ENCODE measurements at places on chromosomes 11 and 22.

DNA sequence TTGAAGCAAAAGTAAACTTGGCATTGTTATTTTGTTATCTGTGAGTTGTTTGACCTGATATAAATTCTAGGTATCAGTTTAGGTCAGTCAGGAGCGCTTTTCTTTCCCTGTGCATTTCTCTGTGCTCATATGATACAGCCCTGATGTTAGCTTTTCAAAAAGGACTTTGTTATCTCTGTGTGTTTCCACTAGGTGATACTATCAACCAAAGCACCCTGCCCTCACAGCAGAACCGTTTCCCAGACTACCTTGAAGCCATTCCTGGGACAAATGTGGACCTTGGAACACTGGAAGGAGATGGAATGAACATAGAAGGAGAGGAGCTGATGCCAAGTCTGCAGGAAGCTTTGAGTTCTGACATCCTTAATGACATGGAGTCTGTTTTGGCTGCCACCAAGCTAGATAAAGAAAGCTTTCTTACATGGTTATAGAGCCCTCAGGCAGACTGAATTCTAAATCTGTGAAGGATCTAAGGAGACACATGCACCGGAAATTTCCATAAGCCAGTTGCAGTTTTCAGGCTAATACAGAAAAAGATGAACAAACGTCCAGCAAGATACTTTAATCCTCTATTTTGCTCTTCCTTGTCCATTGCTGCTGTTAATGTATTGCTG lies 87.7 kb upstream of the BIRC3 start:
- H3K4me1 ChIP-seq: no peaks in the 10 kb centered on the region
- no peak overlapping the region for H3K4me3 ChIP-seq
- H3K27me3 ChIP-seq: peaks cover 32% of the 10 kb centered on the region
- H3K27ac ChIP-seq: no peak overlapping the region

DNA sequence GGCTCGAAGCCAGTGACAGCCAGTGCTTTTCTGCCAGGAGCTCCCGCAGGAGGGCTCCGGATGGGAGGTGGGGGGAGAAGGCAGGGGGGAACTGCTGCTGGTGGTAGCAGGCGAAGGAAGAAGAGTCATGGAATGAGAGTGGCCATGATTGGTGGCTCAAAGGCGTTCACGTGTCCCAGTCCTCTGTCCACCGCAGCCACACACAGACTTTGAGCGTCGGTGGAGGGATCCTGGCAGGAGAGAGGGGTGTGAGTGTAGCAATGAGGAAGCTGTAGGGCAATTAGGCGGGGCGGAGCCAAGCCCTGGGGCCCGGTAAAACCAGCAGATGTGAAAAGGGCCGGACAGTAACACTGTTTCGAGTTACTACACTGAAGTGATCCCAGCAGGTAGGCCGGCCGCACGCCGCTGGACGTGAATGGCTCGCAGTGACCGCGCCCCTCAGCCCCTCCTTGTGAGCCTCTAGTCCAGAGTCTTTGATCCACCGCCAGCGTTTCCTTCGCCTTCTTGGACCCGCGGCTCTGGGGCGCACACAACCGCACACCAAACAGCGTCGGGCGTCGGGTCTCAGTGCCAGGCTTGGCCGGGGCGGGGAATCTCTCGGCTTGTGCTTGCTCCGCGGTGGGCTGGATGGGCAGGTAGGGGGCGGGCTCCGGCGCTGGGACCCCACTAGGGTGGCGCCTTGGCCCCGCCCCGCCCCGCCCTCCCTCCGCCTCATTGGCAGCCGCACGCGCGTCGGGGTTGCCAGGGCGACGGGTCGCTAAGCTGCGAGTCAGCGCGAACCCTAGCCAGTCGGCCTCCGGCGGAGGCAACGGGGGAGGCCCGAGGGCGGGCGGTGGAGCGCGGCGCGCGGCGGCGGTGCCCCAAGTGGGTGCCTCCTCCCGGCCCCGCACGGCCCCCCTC lies at the start of gene LRRC10B:
Gene LRRC10B, plus strand, starts transcription at position 788 of the 900 bp plus-strand sequence. CDS start 250 bp downstream, outside the sequence.
- H3K27ac ChIP-seq: no peak within 1 kb of the TSS

DNA sequence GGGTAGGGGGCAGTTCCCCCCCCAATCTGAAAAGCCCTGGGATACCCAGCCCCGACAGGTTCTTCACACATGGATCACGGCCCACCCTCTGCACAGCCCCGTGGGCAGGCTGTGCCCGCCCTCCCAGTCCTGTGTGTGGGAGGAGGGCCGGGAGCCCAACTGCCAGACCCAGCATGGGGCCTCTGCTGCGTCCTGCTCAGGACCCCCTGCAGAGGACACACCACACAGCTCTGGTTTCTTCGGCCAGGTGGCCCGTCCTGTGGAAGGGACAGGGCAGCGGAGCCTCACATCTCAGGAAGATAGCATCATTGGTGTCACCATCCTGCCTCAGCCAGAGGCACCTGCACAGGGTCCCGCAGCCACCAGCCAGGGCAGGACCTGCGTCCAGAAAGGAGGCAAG lies 396.0 kb downstream of the TBC1D22A start:
- DNase-seq: no peak
- H3K36me3 ChIP-seq: peaks cover 6% of the 10 kb centered on the region
- H3K27ac ChIP-seq: no peak overlapping the region
- no peaks in the 10 kb centered on the region for H3K27me3 ChIP-seq
- no peak overlapping the region for H3K4me3 ChIP-seq

- H3K36me3 ChIP-seq: no peaks in the 10 kb centered on the region
- no peaks in the 10 kb centered on the region for H3K27me3 ChIP-seq
- H3K4me3 ChIP-seq: no peak overlapping the region
These were observed 76.0 kb downstream of the UBASH3B start for GRCh38 chr11:122731500-122731913.

Data from naive B cell (primary cell).